Smooth muscle cell of the umbilical artery (primary cell): ENCODE measurements at places on chromosomes 12 and 14. TPM values are rescaled to one million over a fixed set of nuclear protein-coding genes. Genes with fewer than 3 reads are reported as not detected.

The HOXC12 gene
- total RNA-seq = not detected in 2 replicates

The LYZ gene
- not detected in 2 replicates for total RNA-seq

The TBX3 gene
- total RNA-seq = 42.5 and 71.8 TPM in 2 replicates

The DEGS2 gene
- total RNA-seq = not detected in 2 replicates

The IFNG-AS1 gene
- total RNA-seq = not detected in 2 replicates

The RNASE3 gene
- not detected in 2 replicates for total RNA-seq

The NEMP1 gene
- total RNA-seq = 3.9 and 10.0 TPM in 2 replicates
